ENCODE measurements at places on chromosomes 7 and 10.

DNA sequence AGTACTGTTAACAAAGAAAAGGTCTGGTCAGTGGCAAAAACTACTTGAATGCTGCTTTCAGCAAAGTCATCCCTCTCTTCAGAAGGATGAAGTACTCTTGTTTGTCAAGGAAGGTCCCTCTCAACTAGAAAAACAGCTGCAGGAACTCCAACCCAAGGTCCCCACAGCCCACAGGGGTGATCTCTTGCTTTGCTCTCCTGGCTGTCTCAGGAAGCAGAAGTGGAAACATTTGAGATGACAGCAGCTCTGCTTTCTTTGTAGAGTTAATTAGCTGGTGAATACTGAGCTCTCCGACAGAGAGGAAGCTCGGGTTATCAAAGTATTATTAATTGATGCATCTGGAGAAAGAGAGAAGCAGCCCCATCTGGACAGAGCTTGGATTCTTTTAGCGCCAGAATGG, 25.4 kb upstream of the LRGUK start:
- no peak for DNase-seq

DNA sequence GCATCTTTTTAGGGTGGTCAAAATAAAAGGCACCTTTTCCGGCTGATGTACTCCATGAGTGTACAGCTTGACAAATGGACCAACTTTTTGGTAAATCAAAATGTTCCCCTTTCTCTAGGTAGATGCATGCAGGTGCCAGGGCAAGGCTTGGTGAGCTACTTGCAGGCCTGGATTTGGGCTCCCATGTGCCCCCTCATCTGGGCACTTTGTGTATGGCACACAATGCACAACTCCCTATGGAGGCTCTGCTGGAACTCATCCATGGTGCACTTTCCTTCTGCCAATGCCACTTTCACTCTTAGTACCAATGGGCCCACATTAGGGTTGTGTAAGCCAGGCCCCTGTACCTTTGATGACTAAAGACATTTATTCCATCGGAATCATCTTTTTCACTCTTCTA, 300.8 kb downstream of the SDHAF3 start:
- DNase-seq = no peak

DNA sequence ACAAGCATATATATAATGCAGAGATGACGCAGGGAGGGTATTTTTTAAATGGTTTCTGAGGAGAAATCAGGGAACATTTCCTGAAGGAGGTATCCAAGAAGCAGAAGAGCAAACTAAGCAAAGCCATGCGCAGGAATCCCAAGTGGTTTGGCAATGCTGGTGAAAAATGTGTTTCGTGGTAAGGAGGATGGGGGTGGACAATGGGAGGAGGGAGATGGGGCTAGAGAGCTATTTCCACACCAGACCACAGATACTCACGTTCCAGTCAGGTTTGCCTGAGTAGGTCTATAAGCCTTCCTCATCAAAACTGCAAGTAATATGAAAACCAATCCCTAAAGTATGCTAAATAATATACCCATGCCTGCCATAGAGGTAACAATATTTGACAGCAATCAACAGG, 223.7 kb upstream of the MKLN1 start:
- DNase-seq = no peak

DNA sequence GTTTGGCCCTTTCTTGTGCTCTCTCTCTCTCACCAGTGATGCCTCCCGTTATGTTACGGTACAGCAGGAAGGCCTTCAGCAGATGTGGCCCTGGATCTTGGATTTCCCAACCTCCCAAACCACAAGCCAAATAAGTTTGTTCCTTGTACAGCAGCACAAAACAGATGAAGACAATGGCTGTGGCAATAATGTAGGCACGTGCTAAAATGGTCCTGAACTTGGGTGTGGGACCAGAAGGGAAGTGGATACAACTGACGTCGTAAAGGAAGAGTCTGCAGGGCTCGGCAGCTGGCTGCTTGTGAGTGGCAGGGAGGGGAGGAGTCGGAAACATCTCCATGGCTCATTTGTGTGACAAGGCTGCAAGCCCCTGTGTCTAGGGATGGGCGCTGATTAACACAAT, 26.8 kb downstream of the PROSER2 start:
- DNase-seq = no peak

GRCh38 chr7:68524126-68524525, 1074.1 kb upstream of the AUTS2 start:
- no peak for DNase-seq
